Large intestine (tissue), 12 donors: ENCODE measurements at places on chromosomes 7 and 10. TPM values are rescaled to one million over a fixed set of nuclear protein-coding genes. Genes with fewer than 3 reads are reported as not detected.

PTPRZ1 gene
- 20.6 TPM for polyA plus RNA-seq

MEIG1 gene
- polyA plus RNA-seq = 0.33 TPM

KEL gene
- polyA plus RNA-seq = 181 TPM

CTNNA3 gene
- 2.3 TPM for polyA plus RNA-seq

FEZF1 gene
- not detected for polyA plus RNA-seq

DNA sequence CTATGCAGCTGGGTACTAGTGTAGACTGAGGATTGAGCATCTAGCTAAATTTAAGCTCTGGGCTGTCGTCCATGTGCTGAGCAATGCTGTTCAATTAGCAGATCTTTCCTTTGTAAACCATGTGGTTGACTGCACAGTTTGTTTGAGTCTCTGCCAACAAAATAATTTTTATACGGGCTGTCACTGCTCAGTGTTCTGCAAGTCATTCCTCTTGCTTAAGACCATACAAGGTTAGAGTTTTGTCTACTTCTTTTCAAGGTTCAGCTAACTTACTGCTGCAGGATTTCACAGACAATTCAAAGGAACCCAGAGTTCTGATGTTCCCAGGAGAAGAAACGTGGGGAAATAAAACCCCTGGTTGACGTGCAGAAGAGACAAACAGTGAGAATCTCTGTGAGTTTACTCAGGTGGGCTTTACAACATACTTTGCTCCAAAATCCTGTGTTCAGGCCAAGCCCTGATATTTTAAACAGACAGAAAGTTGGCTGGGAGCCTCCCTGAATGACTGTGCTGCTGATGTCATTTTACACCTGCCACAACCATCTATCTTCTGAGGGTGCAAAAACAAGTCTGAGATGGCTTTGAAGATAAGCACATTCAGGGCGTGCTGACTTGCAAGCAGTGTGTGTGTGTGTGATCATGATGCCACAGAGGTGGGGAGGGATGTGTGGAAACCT lies 177.1 kb upstream of the SVIL start:
- no peak overlapping the region for H3K4me3 ChIP-seq
- peak; percentile 33 for DNase-seq
- H3K36me3 ChIP-seq = no peaks in the 10 kb centered on the region
- no peaks in the 10 kb centered on the region for H3K27me3 ChIP-seq
- peaks cover 4% of the 10 kb centered on the region for H3K4me1 ChIP-seq

DNA sequence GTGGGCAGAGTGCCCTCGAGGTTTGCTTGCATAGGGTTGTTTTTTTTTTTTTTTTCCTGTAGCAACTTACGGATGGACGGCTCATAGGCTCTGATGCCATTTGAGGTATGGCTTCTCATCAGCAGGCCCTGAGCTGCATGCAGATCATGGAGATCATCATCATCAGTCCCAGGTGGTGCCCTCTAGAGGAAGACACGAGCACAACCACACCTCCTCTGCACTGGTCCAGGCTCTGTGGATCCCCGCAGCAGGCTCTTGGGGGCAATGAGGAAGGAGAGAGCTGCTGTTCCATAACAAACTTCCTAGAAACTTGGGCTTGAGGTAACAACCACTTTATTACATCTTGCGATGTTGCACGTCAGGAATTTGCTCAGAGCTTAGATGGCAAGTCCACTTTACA lies 132.7 kb upstream of the CXCL12 start:
- no peak overlapping the region for H3K4me3 ChIP-seq
- H3K36me3 ChIP-seq = no peaks in the 10 kb centered on the region
- no peaks in the 10 kb centered on the region for H3K4me1 ChIP-seq
- no peak for DNase-seq
- no peak overlapping the region for H3K27ac ChIP-seq

DNA sequence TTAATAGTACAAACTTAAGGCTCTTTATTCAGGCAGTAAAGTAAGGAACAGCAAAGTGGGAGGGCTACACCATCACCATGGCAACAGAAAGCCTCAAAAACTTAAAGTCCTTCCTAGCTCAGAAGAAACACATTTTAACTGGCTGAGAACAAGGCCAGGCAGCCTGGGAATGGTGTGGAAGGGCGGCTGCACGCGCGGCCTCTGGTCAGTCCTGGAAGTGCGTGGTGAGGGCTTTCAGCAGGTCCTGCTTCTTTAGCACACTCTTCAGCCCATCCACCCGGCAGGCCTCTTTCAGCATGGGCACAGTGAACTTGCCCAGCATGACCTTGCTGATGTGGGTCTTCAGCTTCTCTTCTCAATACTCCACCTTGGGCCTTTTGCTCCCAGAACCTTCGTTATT lies 133.0 kb downstream of the CYP26A1 start:
- H3K27me3 ChIP-seq = no peaks in the 10 kb centered on the region
- no peaks in the 10 kb centered on the region for H3K36me3 ChIP-seq
- no peak overlapping the region for H3K4me3 ChIP-seq
- no peaks in the 10 kb centered on the region for H3K4me1 ChIP-seq
- DNase-seq = no peak

DNA sequence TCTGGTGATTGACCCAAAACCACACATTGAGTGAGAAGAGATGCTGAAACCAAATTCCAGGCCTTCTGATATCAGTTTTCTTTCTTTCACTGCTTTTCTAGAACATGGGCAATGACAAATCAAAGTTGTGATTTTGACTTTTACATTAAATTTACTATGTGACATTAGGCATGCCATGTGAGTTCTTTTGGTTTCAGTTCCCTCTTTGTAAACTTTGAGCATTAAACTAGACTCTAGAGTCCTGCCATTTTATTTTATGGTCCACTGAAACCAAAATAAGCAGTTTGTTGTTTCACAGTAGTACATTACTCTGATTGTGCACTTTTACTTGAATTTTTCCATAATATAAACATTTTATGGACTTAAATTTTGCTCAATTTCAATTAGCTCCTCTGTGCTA lies 381.1 kb upstream of the SEMA3D start:
- no peaks in the 10 kb centered on the region for H3K36me3 ChIP-seq
- H3K4me1 ChIP-seq = no peaks in the 10 kb centered on the region
- no peaks in the 10 kb centered on the region for H3K27me3 ChIP-seq

- H3K27me3 ChIP-seq = no peaks in the 10 kb centered on the region
- DNase-seq = no peak
- H3K4me3 ChIP-seq = no peak overlapping the region
- no peaks in the 10 kb centered on the region for H3K36me3 ChIP-seq
- H3K27ac ChIP-seq = no peak overlapping the region
Measured at GRCh38 chr10:130804778-130805634, 506.5 kb downstream of the TCERG1L start.

DNA sequence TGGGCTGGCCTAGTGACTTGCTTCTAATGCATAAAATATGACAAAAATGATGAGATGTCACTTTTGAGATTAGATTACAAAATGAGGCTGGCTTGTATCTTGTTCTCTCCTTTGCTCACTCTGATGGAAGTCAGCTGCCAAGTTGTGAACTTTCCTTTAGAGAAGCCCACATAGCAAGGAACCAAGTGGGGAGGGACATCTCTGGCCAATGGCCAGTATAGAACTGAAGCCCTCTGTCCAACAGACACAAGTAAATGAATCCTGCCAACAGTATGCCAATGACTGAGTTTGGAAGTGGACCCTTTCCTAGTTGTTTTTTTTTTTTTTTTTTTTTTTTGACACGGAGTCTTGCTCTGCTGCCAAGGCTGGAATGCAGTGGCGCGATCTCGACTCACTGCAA lies 3.3 kb downstream of the ZC3HC1 start:
- no peak for DNase-seq
- H3K4me1 ChIP-seq = no peaks in the 10 kb centered on the region
- no peak overlapping the region for H3K27ac ChIP-seq
- peaks cover 16% of the 10 kb centered on the region for H3K36me3 ChIP-seq
- H3K27me3 ChIP-seq = no peaks in the 10 kb centered on the region
- no peak overlapping the region for H3K4me3 ChIP-seq

GRCh38 chr7:43204081-43204480 lies 91.6 kb downstream of the HECW1 start:
- H3K4me3 ChIP-seq = no peak overlapping the region
- DNase-seq = no peak
- no peaks in the 10 kb centered on the region for H3K27me3 ChIP-seq
- H3K36me3 ChIP-seq = no peaks in the 10 kb centered on the region

DNA sequence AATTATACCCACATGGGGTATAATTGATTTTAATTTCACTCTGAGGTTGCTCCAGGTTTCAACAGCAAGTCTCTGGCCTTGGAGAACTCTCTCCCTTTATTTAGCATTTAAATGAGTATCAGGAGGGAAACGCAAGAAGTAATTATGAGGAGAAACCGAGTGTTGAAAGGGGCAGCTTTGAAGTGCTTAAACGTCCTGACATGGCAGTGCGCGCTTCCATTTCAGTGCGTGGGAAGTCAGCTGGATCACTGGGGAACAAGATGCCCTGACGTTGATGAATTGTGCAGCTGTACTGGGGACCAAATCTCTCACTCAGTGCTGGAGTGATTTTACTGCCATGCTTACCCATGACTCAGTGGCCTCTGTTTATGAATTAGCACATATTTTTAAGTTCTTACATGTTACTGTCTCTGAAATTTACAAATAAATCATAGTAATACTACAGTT lies 106.0 kb upstream of the PRR15 start:
- peaks cover 6% of the 10 kb centered on the region for H3K4me1 ChIP-seq
- H3K36me3 ChIP-seq = no peaks in the 10 kb centered on the region
- H3K27me3 ChIP-seq = no peaks in the 10 kb centered on the region
- H3K4me3 ChIP-seq = no peak overlapping the region
- no peak for DNase-seq
- H3K27ac ChIP-seq = no peak overlapping the region

DNA sequence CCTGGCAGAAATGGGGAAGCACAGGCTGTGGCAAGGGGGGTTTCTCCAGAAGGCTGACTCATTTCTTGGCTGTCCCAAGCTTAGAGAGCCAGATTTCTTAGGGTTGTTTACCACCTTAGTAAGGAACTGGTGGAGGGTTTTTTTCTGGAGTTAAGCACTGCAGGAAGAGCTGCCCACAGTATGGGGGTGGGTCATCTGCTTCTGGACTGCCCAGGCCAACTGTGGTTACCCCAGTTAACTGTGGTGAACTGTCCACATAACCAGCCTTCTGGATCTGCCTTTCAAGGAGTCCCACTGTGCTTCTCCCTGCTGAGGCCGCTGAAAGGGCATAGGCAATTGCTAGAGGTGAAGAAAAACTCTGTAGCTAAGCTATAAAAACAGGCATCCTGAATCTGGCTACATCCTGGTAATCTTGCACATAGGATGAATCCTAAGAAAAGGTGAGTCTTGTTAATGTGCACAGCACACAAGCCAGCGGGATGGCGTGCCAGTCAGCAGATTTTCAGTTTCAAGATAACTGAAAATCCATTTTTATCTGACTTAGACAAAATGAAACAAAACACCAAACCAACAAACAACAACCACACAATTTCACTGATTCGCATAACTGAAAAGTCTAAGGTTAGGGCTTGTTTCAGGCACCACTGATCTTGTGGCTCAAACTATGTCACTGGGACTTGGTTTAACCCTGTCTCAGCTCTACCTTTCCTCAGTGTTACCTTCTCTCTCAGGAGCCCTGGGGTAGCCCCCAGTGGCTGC lies 21.6 kb upstream of the TSPAN33 start:
- no peaks in the 10 kb centered on the region for H3K36me3 ChIP-seq
- no peak overlapping the region for H3K4me3 ChIP-seq
- H3K27ac ChIP-seq = no peak overlapping the region
- no peaks in the 10 kb centered on the region for H3K4me1 ChIP-seq
- H3K27me3 ChIP-seq = no peaks in the 10 kb centered on the region
